Smooth muscle cell of bladder (primary cell): ENCODE measurements at places on chromosomes 3 and 15. TPM values are rescaled to one million over a fixed set of nuclear protein-coding genes. Genes with fewer than 3 reads are reported as not detected.

Gene HES1
- total RNA-seq: 3.3 and 5.5 TPM in 2 replicates

Gene SLC24A5
- total RNA-seq: not detected in 2 replicates

Gene PTH1R
- total RNA-seq: under 0.01 and 0.28 TPM in 2 replicates

Gene MEX3B
- 2.3 and 6.1 TPM in 2 replicates for total RNA-seq

Gene MINDY2
- 14.1 and 15.3 TPM in 2 replicates for total RNA-seq

Gene ITIH4
- total RNA-seq: 1.2 and 1.6 TPM in 2 replicates

Gene PARP9
- total RNA-seq: 18.0 and 21.9 TPM in 2 replicates

Gene IL5RA
- total RNA-seq: not detected in 2 replicates

Gene VWA5B2
- total RNA-seq: not detected in 2 replicates

Gene CMSS1
- 7.0 and 8.5 TPM in 2 replicates for total RNA-seq

Gene NANOGP8
- total RNA-seq: 0.14 TPM in 1 of 2 replicates, not detected in the other

Gene PAK6
- total RNA-seq: not detected in 2 replicates
